ENCODE measurements at places on chromosomes 1 and 21.

DNA sequence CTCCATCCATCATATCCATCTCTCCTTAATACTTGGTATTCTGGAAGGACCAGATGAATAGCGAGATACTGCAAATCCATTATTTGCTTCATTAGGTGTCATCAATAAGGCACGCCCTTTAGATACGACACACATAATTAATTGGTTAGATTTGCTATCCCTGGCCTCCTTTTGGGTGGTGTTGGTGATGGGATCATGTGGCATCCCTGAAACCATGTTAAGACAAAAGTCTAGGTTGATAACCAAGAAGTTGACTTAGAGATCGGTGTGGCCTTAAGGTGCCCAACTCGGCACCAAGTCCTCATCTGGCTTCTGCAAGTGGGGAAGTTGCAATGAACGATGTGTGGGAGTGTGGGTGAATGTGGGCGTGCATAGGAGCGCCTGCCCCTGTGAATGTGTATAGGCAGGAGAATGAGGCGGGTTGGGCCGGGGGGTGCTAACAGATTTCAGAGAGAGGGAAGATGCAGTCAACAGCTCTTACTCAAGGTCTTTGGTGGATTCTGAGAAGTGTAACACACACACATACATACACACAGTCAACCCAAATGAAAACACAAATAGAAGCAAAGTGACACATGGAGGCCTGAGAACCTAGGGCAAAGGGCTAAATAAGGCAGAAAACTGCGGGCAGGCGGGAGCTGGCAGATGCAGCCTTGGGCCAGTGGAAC, 415.7 kb upstream of the ESRRG start:
- no peak for DNase-seq

DNA sequence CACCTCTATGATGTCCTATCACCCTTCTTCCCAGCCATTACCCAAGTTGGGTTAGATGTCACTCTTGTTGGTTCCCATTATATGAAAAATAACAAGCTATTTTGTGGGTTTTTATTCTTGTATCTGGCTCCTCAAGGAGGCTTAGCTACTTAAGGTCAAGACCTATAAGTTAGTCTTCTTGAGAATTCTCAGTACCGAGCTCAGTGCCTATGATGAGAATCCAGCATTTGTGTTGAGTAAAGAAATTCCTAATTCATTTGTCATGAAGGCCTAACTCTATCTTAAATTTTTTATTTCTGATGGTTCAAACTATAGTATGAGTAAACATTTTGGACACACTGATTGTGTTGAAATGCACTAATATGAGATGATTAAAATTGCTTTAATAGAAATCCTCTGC, 15.9 kb downstream of the NUF2 start:
- no peak for DNase-seq

GRCh38 chr1:203036135-203036534, 9.8 kb downstream of the PPFIA4 start:
- DNase-seq, result no peak

GRCh38 chr1:155910621-155911121, 478 bp downstream of the RIT1 start:
- DNase-seq, result no peak

DNA sequence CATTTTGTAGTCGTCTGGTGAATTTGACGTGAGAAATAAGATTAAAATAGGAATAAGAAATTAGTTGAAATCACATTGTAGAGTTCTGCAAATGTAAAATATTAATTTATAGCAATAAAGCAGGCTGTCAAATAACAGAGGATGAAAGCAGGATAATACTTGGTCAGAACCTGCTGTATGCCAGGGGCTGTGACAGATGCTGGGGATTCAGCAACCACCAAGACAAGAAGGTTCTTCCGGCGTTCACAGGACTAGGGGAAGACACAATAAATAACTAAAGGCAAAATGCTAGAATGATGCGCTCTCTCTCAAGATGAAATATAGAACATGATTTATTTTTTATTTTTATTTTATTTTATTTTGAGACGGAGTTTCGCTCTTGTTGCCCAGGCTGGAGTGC, 6.8 kb upstream of the PARK7 start:
- DNase-seq, result no peak

GRCh38 chr1:145706086-145706664, 993 bp downstream of the PDZK1 start:
- DNase-seq, result no peak

GRCh38 chr1:183723571-183723970, 70.5 kb upstream of the APOBEC4 start:
- no peak for DNase-seq

- DNase-seq, result no peak
Observed at GRCh38 chr1:200400556-200400955, 9.3 kb downstream of the ZNF281 start.

- no peak for DNase-seq
Observed at GRCh38 chr1:68270951-68271350, 38.6 kb upstream of the WLS start.

DNA sequence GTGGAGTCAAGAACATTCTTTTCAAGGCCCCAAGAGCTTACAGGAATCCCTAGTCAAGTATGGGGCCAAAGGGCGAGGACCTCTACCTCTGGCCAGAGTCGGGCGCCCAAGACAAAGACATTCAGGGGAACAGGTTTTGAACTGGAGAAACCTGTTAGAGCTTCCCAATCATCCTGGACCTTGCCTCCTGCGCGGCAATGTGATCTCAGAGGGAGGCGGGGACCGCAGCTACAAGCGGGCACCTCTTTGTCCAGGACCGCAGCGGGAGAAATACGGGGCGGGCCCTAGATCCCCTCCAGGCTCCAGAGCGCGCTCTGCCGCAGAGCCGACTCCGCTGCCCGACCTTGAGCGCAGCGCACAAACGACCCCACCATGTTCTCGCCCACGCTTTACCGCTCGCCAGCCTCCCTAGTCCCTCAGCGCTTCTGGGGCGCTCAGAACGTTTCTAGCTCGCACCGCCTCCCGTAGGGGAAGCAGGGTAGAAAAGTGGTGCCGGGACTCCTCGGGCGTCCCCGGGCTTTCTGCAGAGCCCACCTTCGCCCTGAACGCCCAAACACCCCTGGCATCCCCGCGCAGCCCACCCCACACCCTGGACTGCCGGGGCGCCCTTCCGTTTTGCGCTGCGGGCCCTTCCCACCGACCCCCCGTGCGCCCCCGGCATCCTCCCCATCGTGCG, 28.1 kb downstream of the RABIF start:
- no peak for DNase-seq

- no peak for DNase-seq
Observed at GRCh38 chr1:29728703-29729102, 492.4 kb downstream of the PTPRU start.

DNA sequence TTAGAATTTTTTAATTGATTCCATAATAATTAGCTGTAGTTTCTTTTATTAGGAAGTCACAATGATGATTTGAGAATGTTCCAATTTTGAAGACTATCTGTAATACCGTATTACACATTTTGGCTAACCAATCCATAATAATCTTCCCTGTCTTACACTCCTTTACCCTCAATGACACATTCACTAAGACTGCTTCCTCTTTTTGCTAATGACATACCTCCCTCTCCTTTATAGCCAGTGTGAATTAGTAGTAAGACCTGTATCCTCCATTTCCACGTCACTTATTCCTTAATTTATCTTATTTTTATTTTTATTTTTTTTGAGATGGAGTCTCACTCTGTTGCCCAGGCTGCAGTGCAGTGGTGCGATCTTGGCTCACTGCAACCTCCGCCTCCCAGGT, 10.1 kb downstream of the KDM1A start:
- DNase-seq, result no peak

DNA sequence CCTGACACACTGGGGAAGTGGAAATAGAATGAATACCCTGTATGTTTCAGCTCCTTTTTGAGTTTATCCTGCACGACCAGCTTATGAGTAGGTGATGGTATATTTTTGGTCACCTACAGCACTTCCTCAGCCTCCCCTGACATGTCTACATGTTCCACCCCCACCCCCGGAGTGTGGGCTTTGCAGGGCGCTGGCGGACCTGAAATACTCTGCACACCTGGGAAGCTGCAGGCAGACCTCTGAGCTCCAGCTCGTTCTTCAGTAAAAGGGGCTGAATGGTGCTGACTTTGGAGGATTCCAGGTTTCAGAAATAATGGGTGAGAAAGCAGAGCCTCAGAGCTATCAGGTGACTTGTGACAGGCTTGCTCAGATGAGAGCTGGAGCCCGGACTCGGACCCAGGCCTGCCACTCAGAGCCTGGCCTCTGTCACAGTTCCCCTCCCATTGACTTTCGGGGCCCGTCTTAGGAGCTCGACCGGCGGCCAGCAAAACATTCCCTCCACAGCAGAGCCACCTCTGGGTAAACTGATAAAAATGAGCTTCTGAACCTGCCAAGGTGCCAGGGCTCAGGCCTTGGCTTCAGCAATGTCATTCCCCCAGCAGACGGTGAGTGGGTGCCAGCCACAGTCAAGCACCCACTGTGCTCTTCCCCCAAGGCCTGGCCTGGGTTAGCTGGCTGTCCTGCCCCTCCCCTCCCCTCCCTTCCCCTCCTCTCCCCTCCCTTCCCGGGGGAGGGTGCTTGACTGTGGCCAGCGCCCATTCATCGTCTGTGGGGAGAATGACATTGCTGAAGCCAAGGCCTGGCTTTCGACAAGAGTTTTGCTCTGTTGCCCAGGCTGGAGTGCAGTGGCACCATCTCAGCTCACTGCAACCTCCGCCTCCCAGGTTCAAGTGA, 30.1 kb downstream of the DOP1B start:
- no peak for DNase-seq

DNA sequence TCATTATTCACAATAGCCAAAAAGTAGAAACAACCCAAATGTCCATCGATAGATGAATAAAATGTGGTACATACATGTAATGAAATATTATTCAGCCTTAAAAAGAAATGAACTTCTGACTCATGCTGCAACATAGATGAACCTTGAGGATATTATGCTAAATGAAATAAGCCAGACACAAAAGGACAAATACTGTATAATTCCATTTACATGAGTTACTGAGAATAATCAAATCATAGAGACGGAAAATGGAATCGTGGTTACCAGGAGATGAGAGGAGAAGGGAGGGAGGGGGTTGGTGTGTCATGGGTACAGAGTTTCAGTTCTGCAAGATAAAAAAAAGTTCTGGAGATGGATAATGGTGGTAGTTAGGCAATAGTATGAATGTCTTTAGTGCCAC, 184.1 kb downstream of the PSMG1 start:
- DNase-seq, result no peak

DNA sequence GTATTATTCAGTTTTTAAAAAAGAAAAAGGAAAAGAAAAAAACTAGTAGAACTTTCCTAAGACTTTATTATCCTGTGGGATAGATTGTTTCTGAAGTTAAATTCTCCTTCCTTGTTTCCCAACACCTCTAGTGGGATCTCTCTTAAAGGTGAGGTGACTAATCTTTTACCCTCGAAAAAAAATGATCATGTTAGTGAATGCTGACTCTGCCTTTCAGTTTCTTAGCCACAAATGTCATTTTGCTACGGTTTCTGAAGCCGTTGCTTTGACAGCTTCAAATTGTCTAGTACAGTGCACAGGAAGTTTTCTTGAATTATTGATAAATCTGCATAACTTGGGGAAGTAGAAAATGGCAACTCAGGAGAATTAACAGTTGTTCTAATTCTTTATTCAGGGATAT, 13.0 kb upstream of the NEK7 start:
- DNase-seq, result no peak

- peak; percentile 75 for DNase-seq
Observed at GRCh38 chr21:46622226-46622625, 13.2 kb upstream of the PRMT2 start.

DNA sequence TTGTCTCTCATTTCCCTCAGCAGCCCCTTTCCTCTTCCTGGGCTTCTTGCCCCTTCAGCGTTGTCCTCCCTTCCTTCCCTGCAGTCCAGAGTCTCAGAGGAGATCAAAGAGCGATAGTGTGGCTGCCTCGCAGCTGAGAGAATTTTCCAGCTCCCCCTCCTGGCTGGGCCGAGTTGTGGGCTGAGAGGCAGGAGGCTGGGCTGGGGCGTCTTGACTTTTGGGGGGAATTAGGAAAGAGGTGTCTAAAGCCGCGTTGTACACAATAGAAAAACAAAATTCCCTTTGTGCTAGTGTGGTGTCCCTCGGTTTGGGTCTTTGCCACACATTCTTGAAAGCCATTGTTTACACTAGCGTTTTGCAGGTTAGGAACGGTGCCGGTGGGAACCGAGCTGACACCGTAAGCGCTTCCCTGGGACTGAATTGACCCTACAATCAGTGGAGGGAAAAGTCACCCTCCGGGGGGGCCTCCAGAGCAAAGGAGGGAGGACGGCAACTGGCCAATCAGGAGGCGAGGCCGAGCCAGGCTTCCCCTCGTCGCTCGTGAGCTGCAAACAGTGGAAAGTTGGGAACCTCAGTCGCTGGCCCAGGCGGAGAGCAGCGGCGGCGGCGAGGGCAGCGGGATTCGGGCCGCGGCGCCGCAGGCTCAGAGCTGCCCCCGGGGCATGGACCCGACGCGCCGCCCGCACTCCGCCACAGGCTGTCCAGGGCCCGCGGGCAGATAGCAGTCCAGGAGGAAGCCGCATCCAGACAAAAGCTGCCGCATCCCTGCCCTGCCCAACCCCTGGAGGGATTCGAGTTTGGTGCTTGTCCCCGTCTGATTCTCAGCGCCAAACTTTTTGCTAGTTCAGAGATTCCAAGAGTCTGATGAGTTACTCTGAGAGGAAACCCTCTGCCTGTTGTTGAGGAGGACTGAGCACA, at the start of gene HMCN1:
TSS of gene HMCN1 (plus strand) at position 574 of the 918 bp plus-strand sequence. CDS start 389 bp downstream, outside the sequence.
- no peak for DNase-seq

DNA sequence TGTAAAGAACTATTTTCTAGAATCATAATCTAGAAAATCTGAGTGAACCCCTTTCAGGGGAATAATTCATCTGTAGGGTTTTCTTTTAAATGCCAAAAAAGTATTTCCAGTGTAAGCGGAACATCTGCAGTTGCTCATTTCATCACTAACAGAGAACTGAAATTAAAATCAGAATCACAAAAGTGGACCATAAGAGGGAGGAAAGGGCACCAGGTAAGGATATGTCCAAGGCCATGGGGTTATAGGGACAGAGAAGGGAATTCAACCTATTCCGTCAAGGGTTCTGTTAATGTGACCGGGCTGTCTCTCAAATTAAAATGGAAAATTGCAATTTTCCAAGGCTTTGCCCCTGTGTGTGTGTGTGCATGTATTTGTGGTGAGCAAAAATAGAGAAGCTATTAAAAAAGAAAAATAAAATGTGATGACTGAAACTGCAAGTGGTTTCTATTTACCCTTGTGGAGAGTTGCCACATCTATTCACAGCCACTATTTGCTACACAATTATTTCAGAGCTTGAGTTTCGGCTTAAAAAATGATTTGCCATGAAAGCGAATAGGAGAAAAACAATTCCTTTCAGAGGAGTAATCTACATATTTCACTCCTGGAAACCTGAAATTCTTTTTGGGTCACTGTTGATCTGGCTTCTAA, 53.1 kb downstream of the APP start:
- DNase-seq, result peak; percentile 60

Data from hypothalamus (tissue), 51 donors.